T-helper 9 cell (primary cell): ENCODE measurements at places on chromosomes 5 and 9.
A peak's percentile ranks its signal among the peaks of the same experiment; 100 is the strongest.

- DNase-seq = no peak
Observed at GRCh38 chr9:104868303-104868686, 59.7 kb downstream of the ABCA1 start.

DNA sequence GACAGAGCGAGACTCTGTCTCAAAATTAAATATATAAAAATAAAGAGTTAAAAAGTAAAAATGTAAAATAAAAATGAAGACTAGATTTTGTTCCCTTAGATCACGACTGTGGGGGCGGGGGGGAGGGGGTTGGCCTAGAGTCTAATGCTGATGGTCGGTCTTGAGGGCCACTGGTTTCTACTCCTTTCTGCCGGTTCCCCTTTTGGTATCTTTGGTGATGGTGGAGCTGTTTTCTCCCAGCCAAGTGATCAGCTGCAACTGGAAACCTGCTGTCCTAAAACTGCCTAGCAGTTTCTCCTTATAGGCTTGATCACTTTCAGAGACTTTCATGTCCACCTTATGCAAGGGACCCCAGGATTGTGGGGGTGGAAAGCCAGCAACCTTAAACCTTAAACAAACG lies 1.1 kb downstream of the SRD5A1 start:
- DNase-seq = no peak

- DNase-seq = peak; percentile 21
Observed at GRCh38 chr9:89603767-89604665, 796 bp upstream of the GADD45G start.

- no peak for DNase-seq
Observed at GRCh38 chr5:133848341-133848811, 120.0 kb downstream of the C5orf15 start.
